A549 treated with ZK216348 at 1 μM for 4 hours (cell line): ENCODE measurements at places on chromosomes 5 and 9. TPM values are rescaled to one million over a fixed set of nuclear protein-coding genes. Genes with fewer than 3 reads are reported as not detected.

Gene BNC2
- total RNA-seq: 3.5 to 5.7 TPM (median 5.1 TPM) in 5 replicates

Gene SLC25A2
- not detected in 5 replicates for total RNA-seq

Gene SLC34A1
- total RNA-seq: not detected in 5 replicates

Gene SLC46A2
- not detected in 5 replicates for total RNA-seq

Gene GZMA
- not detected in 5 replicates for total RNA-seq

Gene ARL14EPL
- 0.18 to 0.33 TPM (median 0.18 TPM) in 3 of 5 replicates, not detected in the others for total RNA-seq

Gene C5orf58
- total RNA-seq: not detected in 5 replicates

Gene ZNG1F
- 14.2 to 62.5 TPM (median 14.6 TPM) in 5 replicates for total RNA-seq

Gene LRRC19
- not detected in 5 replicates for total RNA-seq

Gene SH3RF2
- 1.6 to 3.1 TPM (median 2.5 TPM) in 5 replicates for total RNA-seq

Gene PRKACG
- total RNA-seq: not detected in 5 replicates

Gene STPG3
- total RNA-seq: not detected in 5 replicates

Gene PAEP
- total RNA-seq: 0.20 to 0.41 TPM in 2 of 5 replicates, not detected in the others

Gene IFNB1
- not detected in 5 replicates for total RNA-seq

Gene CSF1R
- total RNA-seq: 0.06 to 0.33 TPM (median 0.15 TPM) in 4 of 5 replicates, not detected in the other

Gene PTBP3
- total RNA-seq: 15.8 to 33.9 TPM (median 32.0 TPM) in 5 replicates

Gene GARIN3
- total RNA-seq: not detected in 5 replicates

Gene ADAMTS12
- 6.3 to 7.7 TPM (median 6.8 TPM) in 5 replicates for total RNA-seq

Gene NFIB
- total RNA-seq: 6.1 to 12.1 TPM (median 10.8 TPM) in 5 replicates

Gene KIAA0825
- total RNA-seq: 0.27 to 0.55 TPM (median 0.44 TPM) in 5 replicates

Gene SMIM33
- not detected in 5 replicates for total RNA-seq

Gene PTCH1
- total RNA-seq: 2.0 to 5.1 TPM (median 2.3 TPM) in 5 replicates

Gene ZMYND19
- 34.1 to 61.4 TPM (median 59.9 TPM) in 5 replicates for total RNA-seq

Gene SHC3
- 0.36 to 0.58 TPM (median 0.47 TPM) in 5 replicates for total RNA-seq

Gene C7
- not detected in 5 replicates for total RNA-seq

Gene TPRN
- 5.5 to 10.4 TPM (median 10.2 TPM) in 5 replicates for total RNA-seq

Gene SLCO6A1
- not detected in 5 replicates for total RNA-seq
